ENCODE measurements at places on chromosomes 7 and 10.

DNA sequence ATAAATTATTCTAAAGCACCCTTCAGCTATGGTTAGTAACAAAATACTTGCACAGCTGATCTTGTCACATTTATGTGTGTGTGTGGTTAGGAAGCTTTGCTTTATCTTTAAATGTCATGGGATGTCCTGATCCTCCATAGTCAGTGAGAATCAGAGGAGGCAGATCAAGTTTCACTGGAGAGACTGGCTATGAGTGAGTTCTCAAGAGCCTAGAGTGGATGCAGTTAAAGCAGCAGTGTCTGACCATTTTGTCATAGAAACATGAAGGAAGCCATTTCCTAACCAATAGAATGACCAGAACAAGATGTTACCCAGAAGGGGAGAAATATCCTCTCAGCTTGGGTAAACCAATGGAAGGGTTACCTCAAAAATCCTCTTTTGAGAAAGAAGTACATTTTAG, 207.2 kb upstream of the DKK1 start:
- no peak for DNase-seq

DNA sequence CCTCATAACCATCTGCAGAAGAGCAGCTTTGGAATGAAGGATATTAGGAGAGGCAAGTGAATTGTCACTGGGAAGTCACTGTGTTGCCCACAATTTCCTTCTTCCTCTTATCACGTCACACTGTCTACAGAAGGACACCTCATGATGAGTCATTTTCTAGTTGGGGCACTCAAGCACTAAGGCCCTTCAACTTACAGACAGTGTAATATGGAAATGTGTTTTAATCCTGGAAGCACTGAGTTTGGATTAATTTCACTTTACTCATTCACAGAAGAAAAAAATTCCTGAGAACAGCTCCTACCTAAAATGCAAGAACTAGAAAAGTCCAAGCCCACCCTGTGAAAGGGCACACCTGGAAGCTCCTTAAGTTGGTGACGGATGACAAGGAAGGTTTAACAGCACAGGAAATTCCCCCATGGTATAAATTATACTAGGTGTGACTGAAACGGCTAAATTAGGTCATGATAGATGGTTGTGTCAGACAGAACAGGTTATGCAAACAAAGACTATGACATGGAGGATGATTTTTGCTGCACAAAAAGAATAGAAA, 56.6 kb downstream of the PARD3 start:
- peak; percentile 69 for DNase-seq

DNA sequence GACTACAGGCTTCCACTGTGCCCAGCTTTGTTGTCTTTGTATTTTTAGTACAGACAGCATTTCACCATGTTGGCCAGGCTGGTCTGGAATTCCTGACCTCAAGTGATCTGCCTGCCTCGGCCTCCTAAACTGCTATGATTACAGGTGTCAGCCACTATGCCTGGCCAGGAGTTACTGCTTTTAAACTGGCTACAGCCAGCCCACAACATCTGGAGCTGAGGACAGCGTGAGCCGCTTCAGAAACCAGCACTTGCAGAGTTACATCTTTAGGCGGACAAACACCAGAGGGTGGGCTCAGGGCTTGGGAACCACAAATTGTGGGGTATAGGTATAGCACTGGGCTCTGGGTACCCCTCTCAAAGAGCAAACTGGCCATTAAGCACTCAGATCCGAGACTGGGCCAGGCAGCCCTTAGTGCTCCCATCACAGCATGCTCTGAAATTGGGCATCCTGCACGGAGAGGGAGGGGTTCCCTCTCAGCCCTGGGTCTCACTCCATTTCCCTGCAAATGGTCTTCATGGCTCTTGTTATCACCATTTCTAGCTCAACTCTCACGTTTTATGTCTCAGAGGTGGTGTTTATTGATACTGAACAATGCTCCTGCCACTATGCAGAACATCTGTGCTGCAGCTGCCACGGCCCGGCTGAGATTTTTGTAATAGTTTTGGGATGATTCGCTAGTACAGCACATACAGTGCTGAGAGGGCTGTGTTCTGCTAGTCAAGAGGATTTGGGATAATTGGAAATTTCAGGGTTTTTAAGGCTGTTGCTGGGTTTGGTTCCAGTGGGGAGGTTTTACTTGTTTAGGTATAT, 146.4 kb upstream of the LYZL2 start:
- peak; percentile 78 for DNase-seq

DNA sequence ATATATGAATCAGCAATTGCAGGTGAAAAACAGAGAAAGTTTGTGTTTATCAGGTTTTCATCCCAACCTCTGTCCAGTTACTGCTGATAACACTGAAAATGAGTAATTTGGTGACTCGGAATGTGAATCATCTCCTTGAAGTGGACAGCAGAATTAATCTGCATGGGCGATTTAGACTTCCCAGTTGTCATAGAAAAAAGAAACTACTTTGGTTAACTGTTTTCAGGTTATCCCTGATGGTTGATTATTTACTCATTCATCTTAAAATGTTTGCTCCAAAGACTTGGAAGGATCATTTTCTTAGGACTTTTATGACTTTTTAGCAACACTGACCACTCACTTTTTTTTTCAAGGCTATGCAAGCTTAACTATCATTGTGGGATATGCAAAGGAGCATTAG, 504.1 kb upstream of the ANKRD30A start:
- DNase-seq, result peak; percentile 17

DNA sequence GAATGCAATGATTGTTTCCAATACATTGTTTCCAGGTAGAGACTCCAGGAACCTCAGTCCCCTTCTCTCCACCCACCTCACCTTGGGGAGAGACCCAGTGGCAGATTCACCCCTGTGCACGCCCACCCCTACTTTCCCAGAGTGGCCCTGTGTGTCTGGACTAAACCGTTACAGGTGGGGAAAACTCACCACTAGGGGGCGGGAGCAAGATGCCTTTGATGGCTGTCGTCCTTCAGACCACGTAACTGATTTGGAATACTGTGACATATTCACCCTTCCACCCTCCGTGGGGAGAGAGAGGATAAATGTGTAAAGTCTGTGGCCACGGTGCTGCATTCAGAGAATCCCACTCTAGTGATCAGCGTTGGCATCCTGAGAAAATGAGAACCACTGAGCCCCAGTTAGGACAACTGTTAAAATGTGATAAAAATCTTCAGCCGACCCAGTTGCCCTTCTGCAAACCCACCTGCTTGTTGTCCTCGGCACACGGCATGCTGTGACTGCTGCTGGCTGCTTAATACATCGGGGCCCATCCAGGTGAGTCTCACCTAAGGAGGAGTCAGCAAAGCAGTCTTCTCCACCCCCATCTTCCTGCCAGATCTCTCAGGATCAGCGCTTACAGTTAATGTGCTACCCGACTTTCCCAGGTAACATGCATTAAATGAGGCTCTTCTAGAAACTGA, 41.5 kb upstream of the NMT2 start:
- DNase-seq, result peak; percentile 81

DNA sequence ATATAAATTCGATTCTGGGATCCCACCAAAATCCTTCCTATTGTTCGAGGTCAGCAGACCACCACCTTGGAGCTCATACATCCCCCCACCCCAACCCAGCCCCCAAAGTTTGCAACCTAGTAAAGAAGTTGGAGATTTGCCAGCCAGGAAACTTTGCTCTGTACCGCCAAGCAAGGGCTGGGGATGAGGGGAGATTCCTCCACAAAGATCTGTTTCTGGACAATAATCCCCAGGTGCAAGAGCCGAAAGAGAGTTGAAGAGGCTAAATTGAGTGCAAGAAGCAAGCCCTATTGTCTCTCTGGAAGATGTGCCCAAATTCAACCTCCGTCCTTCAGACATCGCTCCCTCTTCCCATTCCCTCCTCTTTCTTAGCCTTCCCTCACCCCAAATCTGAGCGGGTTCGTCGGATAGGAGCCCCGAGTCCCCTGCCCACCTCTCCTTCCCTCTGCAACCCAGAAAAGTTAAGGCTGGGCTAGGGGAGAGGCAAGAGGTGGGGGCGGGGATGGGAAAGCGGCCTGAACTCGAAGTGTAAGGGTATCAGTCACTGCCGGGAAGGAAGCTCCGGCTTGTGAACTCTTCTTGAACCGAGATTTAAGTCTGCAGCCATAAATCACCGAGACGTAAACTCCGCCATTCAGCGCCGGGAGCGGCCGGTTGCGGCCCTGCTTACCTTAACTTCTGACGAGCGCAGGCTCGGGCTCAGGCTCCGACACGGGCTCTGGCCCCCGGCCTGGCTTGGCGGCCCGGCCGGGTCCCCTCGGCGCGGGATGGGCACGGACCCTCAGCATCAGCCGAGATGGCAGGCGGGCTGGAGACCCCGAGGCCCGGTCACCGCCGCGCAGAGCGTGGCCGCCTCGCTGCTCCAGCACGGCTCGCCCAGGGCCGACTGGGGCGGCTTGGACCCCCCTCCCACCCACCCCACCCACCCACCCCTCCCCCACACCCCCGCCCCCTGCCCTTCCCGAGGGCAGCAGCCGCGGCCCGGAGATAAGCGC, 10.8 kb upstream of the HOXA2 start:
- DNase-seq, result peak; percentile 61

- DNase-seq, result no peak
These were observed 51.3 kb upstream of the TAC1 start for GRCh38 chr7:97680622-97681021.

- peak; percentile 68 for DNase-seq
These were observed 58.5 kb downstream of the PHYHIPL start for GRCh38 chr10:59234816-59235429.

DNA sequence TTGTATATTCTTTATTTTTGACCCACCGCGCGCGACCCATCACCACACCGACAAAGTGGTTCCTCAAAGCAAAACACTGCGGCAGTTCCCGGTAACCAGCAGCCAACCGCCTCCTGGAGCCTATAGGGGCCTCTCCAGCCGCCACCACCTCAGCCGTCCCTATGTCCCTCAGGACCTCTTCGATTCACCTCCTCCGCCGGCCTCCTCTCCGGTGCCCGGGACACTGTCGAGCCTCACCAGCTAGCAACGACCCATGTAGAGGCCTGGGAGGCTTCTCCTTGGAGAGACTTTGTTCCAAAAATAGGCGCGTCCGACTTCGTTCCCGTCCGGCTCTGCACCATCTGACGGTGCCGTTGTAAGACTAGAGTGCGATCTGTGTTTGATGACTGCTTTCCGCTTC, 158.8 kb downstream of the HGF start:
- no peak for DNase-seq

All from fibroblast of pulmonary artery (primary cell).